ENCODE measurements at places on chromosomes 7 and 10.

DNA sequence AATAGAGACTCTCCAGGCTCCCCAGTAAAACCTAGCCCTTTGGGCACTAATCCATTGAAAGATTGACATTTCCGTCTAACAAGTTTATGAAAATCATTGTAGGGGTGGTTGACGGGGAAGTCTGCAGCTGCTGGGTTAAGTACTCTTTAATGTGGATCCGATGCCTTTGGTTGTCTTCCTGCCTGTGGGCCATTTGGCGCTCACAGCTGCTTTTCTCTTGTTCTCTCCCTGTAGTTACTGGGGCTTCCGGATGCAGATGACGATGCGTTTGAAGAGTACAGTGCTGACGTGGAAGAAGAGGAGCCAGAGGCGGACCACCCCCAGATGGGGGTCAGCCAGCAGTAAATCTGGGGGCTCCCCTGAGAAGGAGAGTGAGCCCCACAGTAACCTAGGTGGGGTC lies 22.4 kb downstream of the MTURN start:
- no peak for DNase-seq

DNA sequence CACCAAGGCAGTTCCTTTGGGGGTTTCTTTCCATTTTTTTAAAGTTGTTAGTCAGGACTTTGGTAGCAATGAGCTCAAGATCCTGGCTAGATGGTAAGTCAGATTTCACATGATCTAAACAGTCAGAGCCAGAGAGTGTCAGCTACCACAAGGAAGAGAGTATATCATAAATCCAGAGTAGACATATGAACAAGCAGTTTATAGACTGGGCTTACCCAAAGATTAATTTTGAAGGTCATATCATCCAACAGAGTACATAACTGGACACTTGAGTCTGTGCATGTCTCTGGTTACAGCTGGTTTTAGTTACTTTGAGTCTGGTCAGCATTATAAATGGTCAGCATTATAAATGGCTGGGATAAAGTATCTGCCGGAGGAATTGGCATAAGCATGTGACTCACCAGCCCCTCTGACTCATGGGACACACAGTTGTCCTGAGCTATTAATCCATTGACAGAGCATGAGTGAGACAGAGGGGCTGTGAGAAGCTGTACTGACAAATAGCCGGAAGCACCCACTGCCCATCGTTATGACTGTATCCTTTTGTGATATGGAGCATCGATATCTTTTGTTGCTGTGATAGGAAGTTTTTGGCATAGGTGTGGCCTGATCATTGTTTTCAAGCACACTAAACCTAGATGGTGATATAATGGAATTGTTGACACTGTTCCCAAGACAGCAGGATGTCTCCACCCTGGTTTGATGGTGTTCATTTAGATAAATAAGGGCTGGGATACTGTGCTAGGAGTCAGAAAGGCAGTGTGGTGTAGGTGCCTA lies 19.3 kb downstream of the PPP1R3C start:
- peak; percentile 21 for DNase-seq

- no peak for DNase-seq
These were observed 240.6 kb upstream of the KIAA1217 start for GRCh38 chr10:23968301-23968700.

- no peak for DNase-seq
These were observed 245.3 kb downstream of the NSUN6 start for GRCh38 chr10:18406136-18406535.

DNA sequence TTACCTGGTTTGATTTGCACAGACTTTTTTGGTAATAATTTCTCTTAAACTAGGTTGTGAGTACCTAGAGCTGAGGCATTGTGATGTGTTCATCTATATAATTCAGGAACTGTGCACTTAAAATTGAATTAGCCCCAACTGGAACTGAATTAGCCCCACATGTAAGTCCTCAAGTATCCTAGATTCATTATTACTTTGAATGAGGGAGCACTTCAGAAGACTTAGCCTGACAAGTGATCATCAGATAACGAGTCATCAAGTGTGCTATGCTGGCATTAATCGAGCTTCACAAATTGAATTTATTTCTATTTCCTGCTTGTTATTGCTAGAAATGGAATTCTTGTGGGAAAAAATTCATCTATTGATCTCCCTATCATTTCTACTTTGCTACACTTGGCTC lies 323.4 kb upstream of the SEMA3D start:
- DNase-seq = peak; percentile 15

DNA sequence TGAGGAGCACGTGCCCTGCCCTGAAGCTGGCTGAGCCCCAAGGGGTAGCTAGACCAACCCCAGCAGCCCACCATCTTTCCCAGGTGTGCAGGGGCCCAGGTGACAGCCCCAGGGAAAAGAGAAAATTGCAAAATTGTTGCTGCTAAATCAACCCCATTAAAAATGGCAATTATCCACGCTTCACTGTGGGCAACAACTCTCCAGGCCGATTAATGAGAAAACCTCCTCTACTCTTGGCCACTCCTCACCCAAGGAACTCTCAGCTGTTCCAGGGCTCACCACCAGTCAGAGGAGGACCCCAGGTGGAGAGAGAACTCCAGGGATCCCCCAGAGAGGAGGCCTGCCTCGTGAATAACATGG lies 516.1 kb upstream of the MGMT start:
- DNase-seq = no peak

- DNase-seq = no peak
These were observed 338.5 kb upstream of the FOXK1 start for GRCh38 chr7:4343272-4344247.

- no peak for DNase-seq
These were observed 33.1 kb downstream of the CACNA2D1 start for GRCh38 chr7:82410461-82410860.

DNA sequence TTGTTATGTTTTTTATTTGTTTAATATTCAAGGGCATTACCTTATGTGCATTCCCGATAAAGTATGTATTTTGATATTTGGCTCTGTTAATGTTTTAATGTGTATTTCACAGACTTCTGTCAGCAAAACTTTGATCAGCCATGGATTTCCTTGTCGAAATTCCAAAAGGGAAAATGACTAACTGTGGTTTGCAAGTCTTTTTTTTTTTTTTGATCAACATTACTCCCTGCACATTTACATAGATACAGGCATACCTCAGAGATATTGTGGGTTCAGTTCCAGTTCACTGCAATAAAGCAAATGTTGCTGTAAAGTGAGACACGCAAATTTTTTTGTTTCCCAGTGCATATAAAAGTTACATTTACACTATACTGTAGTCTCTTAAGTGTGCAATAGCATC lies 351.9 kb downstream of the CXCL12 start:
- DNase-seq = no peak

DNA sequence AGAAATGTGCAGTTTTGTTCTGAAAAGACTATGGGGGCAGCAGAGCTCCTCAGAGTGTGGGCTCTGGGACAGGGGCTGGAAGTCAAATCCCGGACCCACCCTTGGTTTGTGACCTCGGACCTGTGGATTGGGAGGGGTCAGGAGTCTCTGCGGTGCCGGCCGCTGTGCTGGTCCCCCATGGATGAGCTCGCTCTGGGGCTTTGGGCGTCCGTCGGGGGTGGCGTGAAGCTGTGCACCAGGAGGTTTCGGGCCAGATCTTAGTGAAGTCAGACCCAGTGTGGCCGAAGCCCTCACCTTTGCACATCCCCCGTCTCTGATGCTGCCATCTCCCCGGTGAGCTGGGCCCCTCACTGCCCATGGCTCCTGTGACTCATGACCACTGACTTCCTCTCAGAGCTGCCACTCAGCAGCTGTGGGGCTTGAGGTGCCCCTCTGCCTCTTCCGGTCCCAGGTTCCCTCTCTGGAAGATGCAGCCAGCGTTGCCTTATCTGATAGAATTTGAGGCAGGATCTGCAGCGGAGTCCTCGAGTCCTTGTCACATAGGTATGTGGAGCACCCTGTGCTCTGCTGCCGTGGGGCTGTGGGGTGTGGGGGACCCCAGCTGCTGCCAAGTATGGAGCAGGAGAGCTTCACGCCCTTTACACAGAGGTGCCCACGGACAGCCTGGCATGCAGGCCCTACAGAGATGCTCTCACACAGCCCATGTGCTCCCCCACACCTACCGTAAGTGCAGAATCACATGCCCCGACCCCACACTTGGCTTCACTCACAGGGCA lies 11.4 kb upstream of the SCART1 start:
- DNase-seq = peak; percentile 13

GRCh38 chr7:33107136-33108066 lies 1.8 kb downstream of the RP9 start:
- peak; percentile 62 for DNase-seq

- DNase-seq = no peak
These were observed 35.1 kb downstream of the KCND2 start for GRCh38 chr7:120307991-120308545.

DNA sequence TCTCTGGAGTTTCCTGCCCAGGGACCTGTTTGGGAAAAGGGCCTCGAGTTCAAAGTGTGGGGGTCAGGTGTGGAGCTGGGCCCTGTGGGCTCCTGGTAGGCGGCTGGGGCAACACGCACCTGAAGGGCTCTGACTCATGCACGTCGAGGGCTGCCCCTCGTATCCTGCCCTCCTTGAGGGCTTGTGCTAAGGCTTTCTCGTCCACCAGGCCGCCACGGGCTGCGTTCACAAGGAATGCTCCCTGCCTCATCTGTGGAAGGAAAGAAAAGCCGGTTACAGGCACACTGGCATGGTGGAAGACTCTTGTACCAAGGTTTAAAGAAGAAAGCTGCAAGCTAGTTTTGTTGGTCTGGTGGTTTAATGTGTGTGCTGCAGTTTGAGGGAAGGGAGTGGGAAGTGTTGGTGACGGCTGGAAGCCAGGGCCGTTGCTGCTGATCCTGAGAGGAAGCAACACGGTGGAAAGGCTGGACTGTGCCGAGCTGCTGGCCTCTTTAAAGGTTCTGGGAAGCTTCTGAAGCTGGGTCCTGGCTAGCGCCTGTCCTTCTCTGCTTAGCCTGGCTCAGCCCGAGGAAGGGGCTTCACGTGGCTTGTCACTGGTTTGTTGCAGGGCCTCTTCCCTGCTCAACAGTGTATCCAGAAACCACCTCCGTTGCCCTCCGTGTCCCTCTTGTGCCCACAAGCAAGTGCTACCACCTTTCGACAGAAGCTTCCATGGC lies 52.0 kb downstream of the ZRANB1 start:
- DNase-seq = no peak

- no peak for DNase-seq
These were observed 565.3 kb upstream of the GALNT17 start for GRCh38 chr7:70566671-70567070.

- peak; percentile 11 for DNase-seq
These were observed 319.4 kb downstream of the WDR37 start for GRCh38 chr10:1375346-1376170.

- no peak for DNase-seq
These were observed 377.6 kb downstream of the MDFIC start for GRCh38 chr7:115299397-115300037.

DNA sequence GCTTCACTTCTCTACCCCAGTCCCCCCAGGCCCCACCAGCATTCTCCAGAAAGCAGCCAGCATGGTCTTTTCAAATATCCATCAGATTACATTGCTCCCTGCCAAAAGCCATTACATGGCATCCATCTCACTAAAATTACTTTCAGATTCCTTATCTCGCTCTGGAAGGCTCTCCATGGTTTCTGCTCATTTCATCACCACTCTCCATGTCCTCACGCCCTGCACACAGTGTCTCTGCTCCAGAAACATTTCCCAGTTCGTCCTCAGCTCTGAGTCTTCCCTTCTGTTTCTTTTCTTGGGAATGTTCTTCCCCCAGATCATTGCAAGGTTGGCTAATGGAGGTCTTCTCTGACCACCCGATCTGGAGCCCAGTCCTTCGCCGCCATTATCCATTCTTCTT lies 499.1 kb downstream of the KCNMA1 start:
- peak; percentile 37 for DNase-seq

GRCh38 chr7:21850531-21851285 lies 95.0 kb downstream of the CDCA7L start:
- DNase-seq = no peak

DNA sequence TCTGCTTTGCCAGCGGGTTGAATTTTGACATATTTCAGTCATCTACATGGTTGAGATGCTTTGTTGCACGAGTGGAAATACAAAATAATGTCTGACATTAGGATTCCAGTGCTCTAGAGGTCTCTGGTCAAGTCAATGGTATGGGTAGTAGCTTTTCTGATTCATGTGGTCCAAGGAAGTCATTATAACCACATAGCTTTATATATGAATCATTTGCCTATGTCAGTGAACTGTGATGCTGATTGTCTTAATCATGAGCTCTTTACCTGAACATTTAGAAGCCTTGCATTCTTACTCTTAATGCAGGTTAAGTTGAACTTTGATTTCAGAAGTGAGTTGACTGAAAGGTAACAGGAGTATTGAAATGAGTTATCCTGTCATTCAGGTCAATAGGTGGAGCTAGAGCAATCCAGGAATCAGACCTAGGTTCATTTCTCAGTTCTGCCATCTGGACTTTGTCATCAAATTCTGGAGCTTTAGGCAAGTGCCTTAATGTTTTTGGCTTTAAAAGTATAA lies 3.3 kb downstream of the MAPK8 start:
- DNase-seq = peak; percentile 25

DNA sequence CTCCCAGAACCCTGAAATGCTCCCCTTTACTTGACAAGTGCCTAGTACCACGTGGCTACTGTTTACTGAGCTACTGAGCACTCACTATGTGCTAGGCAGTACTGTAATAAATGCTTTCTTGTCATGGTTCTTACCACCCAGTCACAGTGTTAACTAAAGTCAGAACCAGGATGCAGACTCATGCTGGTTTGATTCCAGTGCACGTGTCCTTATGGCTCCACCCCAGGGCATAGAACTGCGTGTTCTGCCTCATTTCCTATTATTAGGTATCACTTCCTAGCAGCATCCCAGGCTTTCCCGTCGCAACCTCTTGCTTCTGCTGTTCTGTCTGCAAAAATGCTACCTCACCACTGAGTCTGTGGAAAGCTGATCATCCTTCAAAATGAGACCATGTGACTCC lies 71.7 kb upstream of the DOCK1 start:
- DNase-seq = no peak

- DNase-seq = peak; percentile 21
These were observed 58.0 kb upstream of the ELN start for GRCh38 chr7:73969991-73970390.

DNA sequence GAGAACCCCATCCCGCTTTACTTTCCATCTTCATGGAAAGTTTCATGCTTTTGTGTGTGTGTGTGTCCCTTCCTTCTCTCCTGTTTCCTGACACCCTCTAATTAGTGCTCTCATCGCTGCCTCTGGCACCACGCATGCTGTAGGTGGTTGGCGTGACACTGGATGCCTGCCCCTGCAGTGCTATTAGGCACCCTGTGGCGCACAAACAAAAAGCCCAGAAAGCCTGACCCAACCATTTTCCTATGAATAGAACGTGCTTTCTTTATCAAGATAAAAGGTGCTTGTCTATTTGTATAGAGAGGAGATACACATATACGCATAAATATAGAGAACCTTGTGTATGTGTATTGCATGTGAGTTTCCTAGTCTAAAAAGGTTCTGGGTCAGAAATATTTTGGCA lies 120.8 kb upstream of the CDCA7L start:
- no peak for DNase-seq

DNA sequence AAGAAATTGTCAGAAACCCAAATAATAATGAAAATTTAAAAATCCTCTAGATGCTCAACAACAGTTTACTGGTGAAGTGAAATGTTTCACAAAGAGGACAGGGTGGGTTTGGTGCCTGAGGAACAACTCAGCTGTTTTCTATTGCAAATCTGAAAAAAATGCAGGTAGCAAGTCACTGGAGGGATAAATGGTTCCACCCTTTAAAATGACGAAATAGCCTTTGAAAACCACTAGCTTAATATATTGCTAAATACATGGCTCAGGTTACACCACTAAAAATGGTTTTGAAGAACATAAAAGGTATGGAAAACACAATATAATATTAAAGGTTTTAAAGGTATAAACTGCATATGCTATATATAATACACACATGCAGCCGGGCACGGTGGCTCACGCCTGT lies 69.5 kb downstream of the LMBR1 start:
- no peak for DNase-seq
